ENCODE measurements at places on chromosomes 3 and 15.

DNA sequence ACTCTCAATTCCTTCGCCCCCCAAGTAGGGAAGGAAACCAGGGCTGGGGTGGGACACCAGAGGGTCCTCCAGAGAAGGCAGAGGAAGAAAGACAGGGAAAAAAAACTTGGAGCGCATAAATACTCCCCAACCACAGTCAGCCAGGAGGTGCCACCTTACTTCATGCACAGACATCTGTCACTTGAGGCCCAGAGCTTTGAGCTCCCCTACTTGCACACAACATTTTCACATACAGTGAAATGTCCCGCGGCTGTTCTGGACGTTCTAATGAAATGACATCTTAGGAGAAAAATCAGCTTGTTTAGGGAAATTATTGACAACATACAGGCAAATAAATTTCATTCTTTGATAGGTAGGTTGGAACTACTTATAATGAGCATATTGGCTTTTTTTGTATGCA is 113.0 kb downstream of the LIPC start:
- no peak for DNase-seq

DNA sequence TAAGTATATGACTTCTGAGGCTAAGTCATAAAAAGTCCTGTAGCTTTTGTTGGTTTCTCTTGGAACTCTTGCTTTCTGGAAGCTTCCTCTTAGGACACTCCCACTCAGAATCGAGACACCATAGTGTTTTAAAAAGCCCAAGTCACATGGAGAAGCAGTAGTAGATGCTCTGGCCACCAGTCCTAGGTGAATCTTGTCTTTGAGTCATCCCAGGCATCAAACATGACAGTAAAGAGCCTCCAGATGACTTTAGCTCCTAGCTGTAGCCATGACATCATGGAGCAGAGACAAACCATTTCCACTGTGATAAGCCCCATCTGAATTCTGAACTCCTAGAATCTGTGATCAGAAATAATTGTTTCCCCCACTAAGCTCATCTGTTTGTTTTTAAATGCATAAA is 42.1 kb downstream of the ISL2 start:
- DNase-seq, result no peak

- DNase-seq, result no peak
Observed at GRCh38 chr3:32890420-32891276, 60.8 kb upstream of the CCR4 start.

DNA sequence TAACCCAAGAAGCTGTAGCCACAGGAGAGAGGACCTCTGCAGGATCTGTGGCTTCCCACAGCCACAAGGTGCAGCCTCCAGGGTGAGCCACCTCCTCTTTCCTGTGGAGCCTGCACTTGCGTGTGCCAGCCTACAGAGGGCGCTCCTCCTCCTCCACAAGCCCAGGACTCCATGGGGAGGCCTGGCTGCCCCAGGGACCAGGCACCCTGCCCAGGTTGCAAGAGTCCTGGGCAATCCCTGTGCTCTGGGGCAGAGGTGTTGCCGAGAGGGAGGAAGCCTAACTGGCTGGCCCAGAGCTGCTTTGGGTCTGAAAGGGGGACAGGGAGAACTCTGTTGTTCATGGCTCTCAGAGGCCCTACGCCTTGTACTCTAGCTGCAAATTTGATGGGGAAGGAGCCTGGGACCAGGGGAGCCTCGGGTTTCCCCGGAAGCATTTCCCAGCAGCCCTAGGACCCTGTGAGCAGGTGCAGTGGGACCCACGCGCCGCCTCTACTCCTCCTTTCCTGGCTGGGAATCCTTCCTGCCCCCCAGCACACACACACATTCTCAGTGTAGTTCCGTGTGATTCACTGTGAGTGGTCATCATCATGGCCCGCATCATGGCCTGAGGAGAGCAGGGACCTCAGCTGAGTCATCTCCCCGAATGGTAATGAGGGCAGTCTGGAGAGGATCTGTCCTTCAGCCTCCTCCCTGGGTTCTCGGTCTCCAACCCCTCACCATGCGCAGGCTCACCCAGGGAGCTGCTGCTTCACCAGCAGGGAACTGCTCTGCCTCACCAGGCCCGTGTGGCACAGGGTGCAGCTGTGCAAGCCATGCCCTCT is 24.3 kb downstream of the TBC1D21 start:
- peak; percentile 67 for DNase-seq

GRCh38 chr15:59685737-59686297 is 3.3 kb downstream of the BNIP2 start:
- DNase-seq, result no peak

GRCh38 chr3:77096966-77097890 is 57.3 kb downstream of the ROBO2 start:
- no peak for DNase-seq

DNA sequence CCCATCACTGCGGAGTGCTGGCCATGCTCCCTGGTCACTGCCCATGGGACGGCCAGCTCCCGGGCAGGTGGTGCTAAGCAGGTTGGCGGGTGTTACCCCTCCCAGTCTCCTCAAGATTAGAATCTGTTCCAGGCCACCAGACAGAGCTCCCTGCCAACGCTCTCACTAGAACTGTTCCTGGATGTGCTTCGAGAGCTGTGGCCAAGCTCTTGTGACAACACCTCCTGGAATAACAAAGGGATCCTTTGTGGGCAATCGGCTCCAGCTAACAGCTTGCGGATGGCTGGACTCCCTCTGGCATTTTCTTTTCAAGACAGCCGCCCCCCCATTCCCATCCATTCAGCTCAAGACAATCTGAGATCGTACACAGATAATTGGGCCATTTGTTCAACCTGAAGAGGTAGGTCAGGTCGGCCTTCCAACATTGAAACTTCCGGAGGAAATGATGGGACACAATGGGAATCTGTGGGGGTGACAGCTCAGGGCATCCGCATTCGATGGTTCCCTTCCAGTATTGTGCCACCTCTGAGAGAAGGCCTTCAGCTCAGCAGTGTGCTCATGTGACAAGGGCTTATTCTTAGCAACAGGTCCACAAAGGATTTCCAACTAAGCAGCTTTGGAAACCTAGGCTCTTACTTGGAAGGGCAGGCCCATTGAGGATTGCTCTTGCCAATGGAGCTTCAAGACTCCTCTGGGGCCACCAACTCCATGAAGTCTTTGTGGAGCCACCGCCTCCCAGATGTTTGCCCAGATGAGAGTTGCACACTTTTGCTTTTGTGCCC is 11.6 kb upstream of the EPHB3 start:
- DNase-seq, result no peak

GRCh38 chr3:152623286-152623911 is 211.5 kb upstream of the P2RY1 start:
- DNase-seq, result no peak

- DNase-seq, result peak; percentile 16
Observed at GRCh38 chr3:71469138-71469435, 114.4 kb downstream of the FOXP1 start.

DNA sequence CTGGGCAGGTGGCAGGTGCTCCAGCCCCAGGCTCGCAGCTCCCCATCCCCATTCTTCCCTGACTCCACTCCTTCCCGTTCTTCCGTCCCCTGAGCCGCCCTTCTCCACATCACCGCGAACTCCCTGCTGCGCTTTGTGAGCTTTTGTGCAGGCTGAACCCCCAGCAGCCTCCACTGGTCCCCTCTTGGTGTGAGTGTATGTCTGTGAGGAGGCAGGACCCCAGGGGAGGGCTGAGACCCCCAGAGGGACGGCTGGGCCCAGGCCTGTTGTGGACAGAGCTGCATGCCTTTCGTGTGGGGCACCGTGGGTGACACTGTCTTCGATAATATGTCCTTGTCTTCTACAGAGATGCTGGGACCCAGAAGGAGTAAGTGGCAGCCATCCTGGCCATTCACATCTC is 7.3 kb upstream of the ITIH3 start:
- no peak for DNase-seq

GRCh38 chr15:51104512-51104911 is 9.8 kb upstream of the TNFAIP8L3 start:
- no peak for DNase-seq

DNA sequence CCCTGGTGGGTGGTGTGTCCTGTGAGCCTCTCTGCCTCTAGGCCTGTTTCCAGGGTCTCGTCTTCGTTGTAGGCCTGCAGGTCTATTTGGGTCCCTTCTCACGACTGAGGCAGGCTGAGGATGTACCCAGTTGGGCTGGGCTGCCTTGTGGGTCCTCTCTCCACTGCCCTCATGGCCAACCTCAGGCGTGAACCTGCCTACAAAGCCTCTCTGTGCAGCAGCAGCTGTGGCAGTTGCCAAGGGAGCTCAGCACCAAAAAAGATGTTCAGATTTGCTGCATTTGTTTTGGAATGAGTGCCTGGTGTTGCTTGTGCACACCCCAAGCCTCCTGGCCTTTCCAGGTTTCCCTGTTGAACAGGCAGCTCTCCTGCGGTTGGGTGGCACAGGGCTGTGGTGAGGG is 13.4 kb downstream of the KLF13 start:
- no peak for DNase-seq

GRCh38 chr15:50143255-50143860 is 24.3 kb upstream of the ATP8B4 start:
- DNase-seq, result peak; percentile 57

GRCh38 chr3:125150525-125151441 is 61.8 kb downstream of the SLC12A8 start:
- DNase-seq, result no peak

DNA sequence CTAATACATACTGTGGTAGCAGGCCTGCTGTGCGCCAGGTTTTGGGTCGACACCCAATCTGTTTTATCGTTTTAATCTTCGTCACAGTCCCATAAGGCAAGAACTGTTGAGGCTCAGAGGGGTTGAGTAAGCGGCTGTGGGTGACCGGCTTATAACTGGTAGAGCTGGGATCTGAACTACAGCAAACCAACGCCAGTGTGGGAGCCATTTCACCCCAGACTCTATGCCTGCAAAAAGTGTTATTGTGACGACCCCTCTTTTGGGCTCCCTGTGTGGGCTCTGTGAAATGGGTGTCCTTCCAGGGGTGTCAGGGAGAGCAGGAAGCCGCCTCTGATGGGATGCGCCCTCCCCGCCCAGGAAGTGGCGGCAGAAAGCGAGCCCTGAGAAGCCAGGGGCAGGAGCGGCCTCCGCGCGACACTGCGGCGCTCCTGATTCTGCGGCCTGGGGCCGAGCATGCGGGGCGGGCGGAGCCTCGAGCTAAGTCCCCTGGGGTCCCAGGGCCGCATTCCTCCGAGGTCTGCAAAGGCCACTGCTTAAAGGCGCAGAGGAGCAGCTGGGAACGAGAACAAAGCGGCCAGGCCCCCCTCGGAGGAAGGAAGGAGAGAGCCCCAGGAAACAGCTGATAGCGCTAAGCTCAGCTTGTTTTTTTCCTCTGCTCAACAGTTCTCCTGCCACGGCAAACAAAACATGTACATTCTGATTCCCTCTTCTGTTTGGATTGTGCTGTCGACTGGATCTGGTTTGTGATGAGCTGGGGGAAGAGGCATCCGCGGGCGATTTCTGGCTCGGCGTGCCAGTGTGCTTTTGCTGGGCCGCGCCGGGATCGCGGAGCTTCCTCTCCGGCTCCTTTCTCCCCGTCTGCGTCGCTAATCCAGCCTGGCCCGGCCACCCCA is 33.9 kb downstream of the GRK7 start:
- no peak for DNase-seq

DNA sequence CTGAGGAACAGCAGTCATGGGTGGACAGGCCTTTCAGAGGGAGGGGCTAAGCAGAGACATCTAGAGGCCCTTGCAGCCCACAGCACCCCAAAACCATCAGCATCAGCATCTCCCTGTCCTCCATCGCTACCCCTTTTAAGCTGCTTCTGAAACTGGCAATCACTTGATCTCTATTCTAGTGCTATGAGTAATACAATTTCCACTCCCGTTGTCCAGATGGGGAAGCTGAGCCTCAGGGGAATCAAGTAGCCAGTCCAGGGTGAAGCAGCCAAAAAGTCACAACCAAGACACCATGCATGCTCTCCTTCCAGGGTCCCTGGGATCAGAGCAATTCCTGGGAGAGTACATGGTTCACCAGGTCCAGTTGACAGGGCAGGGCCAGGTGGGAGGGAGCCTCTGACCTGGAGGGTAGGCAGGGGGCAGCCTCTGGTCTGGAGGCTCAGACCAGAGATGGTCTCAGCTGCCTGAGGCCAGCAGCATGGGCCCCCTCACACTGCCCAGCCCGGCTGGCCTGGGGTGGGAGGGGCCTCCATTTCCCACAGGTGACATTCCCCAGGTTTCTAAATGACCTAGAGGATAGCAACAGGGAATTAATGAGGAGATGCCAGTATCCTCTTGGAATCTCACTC is 30.0 kb downstream of the KLHL25 start:
- no peak for DNase-seq

GRCh38 chr3:194517333-194517732 is 30.5 kb upstream of the ATP13A3 start:
- DNase-seq, result no peak

- DNase-seq, result no peak
Observed at GRCh38 chr3:181298421-181298820, 308.9 kb upstream of the DNAJC19 start.

DNA sequence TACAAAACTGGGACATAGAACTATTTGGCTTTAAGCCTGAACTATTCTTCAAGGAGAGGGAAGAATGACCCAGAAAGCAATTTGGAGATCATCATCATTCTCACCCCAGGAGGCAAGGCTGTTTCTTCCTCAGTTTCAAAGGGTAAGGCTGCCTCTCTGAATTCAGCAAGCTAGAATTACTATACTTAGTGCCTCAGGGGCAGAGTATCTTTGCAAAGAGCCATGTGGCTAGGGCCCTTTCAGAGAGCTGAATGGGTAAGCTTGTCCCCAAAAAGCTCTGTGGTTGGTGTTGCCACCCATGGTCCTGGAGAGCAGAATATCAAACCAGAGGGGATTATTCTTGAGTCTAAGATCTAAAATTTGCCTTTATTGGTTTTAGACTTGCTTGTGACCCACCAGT is 720.3 kb upstream of the ARPP21 start:
- no peak for DNase-seq

DNA sequence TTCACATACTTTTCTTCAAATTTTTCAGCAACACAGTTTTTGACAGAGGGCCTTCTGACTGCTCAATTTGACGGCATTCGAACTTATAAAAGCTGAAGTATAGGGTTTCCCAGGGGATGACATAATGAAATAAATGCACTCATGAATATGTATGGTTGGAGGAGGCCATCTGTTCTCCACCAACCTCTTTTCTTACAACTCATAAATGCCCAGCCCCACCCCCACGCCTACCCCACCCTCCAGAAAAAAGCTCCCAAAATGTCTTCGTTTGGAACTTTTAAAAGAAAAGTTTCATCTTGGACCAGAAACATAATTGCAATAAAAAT is 211.6 kb upstream of the LRRN1 start:
- no peak for DNase-seq

DNA sequence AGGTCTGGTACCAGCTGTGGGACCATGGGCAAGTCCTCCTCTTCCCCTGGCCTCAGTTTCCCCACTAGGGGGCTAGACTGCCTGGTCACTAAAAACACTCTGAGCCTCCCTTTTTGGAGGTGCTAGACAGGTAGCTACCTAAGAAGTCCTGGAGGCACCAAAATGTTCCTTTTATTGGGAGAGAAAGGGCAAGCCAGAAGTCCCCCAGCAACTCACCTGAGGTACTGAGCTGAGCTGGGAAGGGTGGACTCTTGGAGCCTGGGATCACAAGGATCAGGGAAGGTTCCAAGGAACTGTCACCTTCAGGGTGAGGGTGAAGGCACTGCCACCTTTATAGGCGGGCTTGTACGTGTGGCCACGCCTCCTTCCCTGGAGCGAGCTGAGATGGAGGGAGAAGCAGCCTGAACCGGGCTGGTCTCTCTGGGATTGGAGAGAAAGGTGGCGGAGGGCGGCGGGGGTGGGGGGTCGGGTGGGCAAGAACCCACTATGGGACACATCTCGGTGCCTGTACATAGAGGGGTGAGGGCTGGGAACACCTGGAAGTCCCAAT is at the start of gene CYP1A1:
TSS of gene CYP1A1 (minus strand) at position 304 of the 550 bp plus-strand sequence. CDS start 2,431 bp downstream, outside the sequence.
- DNase-seq, result peak; percentile 22

GRCh38 chr3:15630646-15631350 is 29.3 kb downstream of the BTD start:
- peak; percentile 78 for DNase-seq
